ENCODE measurements at places on chromosomes 2 and 18. TPM values are rescaled to one million over a fixed set of nuclear protein-coding genes. Genes with fewer than 3 reads are reported as not detected.

Gene SERPINB13
- not detected for total RNA-seq

GRCh38 chr2:136136931-136137330, 19.0 kb upstream of the CXCR4 start:
- no peak for DNase-seq
- no peaks in the 10 kb centered on the region for H3K4me1 ChIP-seq
- H3K4me3 ChIP-seq, result no peak overlapping the region
- H3K27me3 ChIP-seq, result no peaks in the 10 kb centered on the region
- no peaks in the 10 kb centered on the region for H3K36me3 ChIP-seq

- H3K27me3 ChIP-seq, result no peaks in the 10 kb centered on the region
- DNase-seq, result no peak
- H3K4me3 ChIP-seq, result no peak overlapping the region
- H3K36me3 ChIP-seq, result no peaks in the 10 kb centered on the region
- no peak overlapping the region for H3K27ac ChIP-seq
Observed at GRCh38 chr2:100624536-100624935, 61.7 kb downstream of the PDCL3 start.

- DNase-seq, result no peak
- no peaks in the 10 kb centered on the region for H3K27me3 ChIP-seq
- no peak overlapping the region for H3K27ac ChIP-seq
- no peak overlapping the region for H3K4me3 ChIP-seq
Observed at GRCh38 chr2:2898744-2899143, 478.9 kb downstream of the EIPR1 start.

- DNase-seq, result no peak
- H3K27ac ChIP-seq, result no peak overlapping the region
- no peaks in the 10 kb centered on the region for H3K4me1 ChIP-seq
Observed at GRCh38 chr2:199679883-199680282, 171.1 kb downstream of the FTCDNL1 start.

Gene DPP4
- total RNA-seq, result not detected

Gene GALNT3
- 0.39 TPM for total RNA-seq

Gene CFAP53
- total RNA-seq, result 0.56 TPM

Gene MYOM1
- total RNA-seq, result 219 TPM

DNA sequence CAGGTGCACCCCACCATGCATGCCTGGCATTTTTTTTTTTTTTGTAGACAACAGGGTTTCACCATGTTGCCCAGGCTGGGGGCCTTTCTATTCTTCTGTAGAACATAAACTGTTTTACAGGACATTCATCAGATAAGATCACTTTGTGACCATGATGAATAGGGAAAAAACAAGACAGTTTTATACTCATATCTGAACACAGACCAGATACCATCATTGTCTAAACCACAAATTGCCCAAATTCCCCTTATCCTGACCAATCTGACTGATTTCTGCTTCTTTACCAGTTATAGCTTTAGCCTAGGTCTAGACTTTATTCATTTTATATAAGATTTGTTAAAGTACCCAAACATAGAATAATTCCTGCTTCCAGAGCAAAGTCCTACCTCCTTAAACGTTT, 1699.3 kb upstream of the TMEFF2 start:
- H3K27ac ChIP-seq, result no peak overlapping the region
- no peak for DNase-seq
- no peaks in the 10 kb centered on the region for H3K36me3 ChIP-seq

Gene HTR2B
- total RNA-seq, result not detected

DNA sequence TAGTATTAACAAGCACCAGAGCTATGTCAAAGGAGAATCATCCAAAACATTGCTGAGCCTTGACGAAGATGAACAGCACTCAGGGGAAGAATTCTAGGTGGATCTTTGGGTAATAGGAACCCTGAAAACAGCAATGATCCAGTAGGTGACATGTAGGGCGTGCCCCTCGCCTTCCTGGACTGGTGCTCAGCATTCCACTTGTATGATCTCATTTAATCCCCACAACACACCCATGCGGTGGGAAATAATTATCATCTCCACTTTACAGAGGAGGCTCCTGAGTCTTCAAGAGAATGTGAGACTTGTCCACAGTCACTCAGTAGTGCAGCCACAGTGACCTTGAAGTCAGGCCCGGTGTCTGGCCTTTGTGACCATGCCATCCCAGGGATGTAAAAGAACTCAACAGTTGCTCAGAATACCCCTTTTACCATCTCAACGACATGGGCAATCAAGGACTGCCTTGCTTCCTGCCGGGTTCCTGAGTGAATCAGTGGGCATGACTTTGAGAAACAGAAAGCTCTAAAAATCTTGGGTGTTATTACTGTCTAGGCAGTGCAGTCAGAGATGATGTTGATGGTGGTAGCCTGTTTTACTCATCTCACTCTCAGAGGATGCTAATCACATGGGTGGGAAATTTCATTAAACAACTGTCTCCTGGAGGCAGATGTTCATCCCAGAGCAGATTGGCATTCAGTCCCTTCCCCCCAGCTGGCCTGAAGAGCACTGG, 161.6 kb downstream of the BCL11A start:
- no peaks in the 10 kb centered on the region for H3K36me3 ChIP-seq
- H3K4me1 ChIP-seq, result no peaks in the 10 kb centered on the region
- no peak for DNase-seq
- no peak overlapping the region for H3K4me3 ChIP-seq
- H3K27me3 ChIP-seq, result no peaks in the 10 kb centered on the region

DNA sequence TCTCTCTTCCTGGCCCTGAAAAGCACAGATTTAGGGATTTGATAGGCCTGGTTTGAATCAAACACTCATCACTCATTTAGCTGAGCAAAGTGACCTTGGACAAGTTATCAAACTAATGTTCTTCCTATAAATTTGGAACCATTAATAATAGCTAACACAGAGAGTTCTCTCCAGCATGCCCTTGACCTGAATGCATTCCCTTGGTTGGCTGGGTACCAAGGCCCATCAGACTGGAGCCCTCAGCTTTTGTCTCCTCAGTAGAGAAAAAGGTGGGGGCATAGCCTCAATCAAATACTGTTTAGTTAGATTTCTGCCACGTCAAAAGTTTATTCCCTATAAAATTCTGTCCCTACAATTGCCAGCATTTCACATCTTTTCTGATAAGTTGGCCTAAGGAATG, 13.8 kb upstream of the MRPL19 start:
- no peak for DNase-seq
- no peaks in the 10 kb centered on the region for H3K36me3 ChIP-seq

GRCh38 chr18:42069036-42069435, 114.0 kb downstream of the PIK3C3 start:
- H3K27ac ChIP-seq, result no peak overlapping the region
- H3K4me3 ChIP-seq, result no peak overlapping the region

- no peak overlapping the region for H3K27ac ChIP-seq
- no peaks in the 10 kb centered on the region for H3K4me1 ChIP-seq
- no peaks in the 10 kb centered on the region for H3K27me3 ChIP-seq
- no peak for DNase-seq
- H3K4me3 ChIP-seq, result no peak overlapping the region
Observed at GRCh38 chr2:239605976-239606375, 205.2 kb upstream of the HDAC4 start.

- no peak overlapping the region for H3K4me3 ChIP-seq
- H3K36me3 ChIP-seq, result no peaks in the 10 kb centered on the region
- no peaks in the 10 kb centered on the region for H3K27me3 ChIP-seq
Observed at GRCh38 chr2:196941398-196942078, 15.0 kb upstream of the PGAP1 start.

GRCh38 chr2:147937744-147938349, 82.7 kb downstream of the ORC4 start:
- H3K27me3 ChIP-seq, result no peaks in the 10 kb centered on the region
- H3K4me1 ChIP-seq, result no peaks in the 10 kb centered on the region
- DNase-seq, result peak; percentile 41

DNA sequence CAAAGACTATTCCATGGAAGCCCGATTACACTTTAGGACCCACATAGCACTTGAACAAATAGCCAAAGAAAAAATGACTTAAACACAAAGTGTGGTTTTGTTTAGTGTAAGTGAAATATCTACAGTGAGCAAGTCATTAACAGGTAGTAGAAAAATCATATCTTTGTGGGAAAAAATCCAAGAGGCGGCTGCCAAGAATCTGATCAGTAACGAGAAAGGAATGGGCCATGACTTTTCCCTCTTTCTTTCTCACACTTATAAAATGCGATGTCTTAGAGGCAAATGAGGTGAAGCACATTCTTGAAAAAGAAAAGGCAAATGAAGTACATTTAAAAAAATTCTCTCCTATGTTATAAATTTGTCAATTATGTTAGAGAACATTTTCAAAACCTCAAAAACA, 12.9 kb upstream of the GEMIN6 start:
- no peaks in the 10 kb centered on the region for H3K27me3 ChIP-seq
- peak; percentile 82 for DNase-seq
- no peak overlapping the region for H3K27ac ChIP-seq
- H3K4me1 ChIP-seq, result peaks cover 2% of the 10 kb centered on the region
- no peaks in the 10 kb centered on the region for H3K36me3 ChIP-seq

DNA sequence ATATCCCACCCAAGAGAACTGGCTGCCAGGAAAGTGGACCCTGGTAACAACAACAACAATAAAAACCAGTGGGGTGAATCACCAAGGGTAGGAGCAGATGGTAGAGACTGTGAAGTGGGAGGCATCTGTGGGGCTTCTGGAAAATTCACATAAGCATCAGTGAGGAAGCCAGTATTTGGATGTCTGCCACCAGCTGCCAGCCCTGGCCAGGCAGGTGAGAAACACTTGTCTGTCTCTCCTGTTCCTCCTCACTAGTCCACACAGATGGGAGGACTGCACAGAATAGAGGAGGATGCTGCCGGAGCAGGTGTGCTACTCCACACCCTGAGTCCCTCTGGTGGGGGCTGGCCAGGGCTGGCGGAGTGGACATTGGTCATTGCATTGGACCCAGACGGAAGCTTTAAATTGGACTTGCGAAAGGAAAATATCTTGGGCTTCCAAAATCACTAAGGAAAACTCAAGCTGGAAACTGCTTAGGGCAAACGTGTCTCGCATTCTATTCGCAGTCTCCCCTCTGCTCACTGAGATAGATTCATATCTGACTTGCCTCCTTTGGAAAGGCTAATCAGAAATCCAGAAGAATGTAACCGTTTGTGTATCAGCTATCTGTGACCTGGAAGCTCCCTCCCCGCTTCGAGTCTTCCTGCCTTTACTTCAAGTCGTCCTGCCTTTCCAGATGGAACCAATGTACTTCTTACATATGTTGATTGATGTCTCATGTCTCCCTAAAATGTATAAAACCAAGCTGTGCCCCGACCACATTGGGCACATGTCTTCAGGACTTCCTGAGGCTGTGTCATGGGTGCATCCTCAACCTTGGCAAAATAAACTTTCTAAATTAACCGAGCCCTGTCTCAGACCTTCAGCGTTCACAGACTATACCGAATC, 69.1 kb downstream of the NAB1 start:
- H3K4me3 ChIP-seq, result no peak overlapping the region
- H3K27me3 ChIP-seq, result no peaks in the 10 kb centered on the region
- H3K36me3 ChIP-seq, result no peaks in the 10 kb centered on the region

GRCh38 chr2:78023356-78023755, 501.2 kb upstream of the LRRTM4 start:
- no peaks in the 10 kb centered on the region for H3K4me1 ChIP-seq
- no peaks in the 10 kb centered on the region for H3K36me3 ChIP-seq
- H3K27me3 ChIP-seq, result no peaks in the 10 kb centered on the region
- DNase-seq, result no peak
- no peak overlapping the region for H3K27ac ChIP-seq

Gene ACTR2
- 27.1 TPM for total RNA-seq

Gene FAM98A
- 15.9 TPM for total RNA-seq

Gene RAD51AP2
- total RNA-seq, result 0.12 TPM

DNA sequence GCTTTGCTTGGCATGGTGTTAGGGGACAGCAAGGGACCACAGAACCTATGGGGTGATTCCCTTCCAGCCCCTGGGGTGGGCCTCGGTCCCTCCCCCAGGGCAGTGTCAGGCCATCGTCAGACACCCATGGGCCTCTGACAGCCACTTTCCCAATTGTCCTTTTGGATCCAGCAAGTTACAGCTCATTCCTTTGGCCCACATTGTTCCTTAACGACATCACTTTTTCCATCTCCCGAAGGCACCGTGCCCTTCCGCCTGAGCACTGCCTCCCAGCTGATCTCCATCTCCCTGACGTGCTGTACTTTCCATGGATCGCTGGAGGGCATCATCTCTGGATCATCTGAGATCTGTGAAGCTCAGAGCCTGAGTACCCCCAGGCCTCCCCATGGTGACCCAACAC, 10.4 kb upstream of the KCNK3 start:
- H3K4me1 ChIP-seq, result peaks cover 7% of the 10 kb centered on the region
- no peak overlapping the region for H3K4me3 ChIP-seq
- no peak overlapping the region for H3K27ac ChIP-seq
- H3K36me3 ChIP-seq, result no peaks in the 10 kb centered on the region
- H3K27me3 ChIP-seq, result no peaks in the 10 kb centered on the region

DNA sequence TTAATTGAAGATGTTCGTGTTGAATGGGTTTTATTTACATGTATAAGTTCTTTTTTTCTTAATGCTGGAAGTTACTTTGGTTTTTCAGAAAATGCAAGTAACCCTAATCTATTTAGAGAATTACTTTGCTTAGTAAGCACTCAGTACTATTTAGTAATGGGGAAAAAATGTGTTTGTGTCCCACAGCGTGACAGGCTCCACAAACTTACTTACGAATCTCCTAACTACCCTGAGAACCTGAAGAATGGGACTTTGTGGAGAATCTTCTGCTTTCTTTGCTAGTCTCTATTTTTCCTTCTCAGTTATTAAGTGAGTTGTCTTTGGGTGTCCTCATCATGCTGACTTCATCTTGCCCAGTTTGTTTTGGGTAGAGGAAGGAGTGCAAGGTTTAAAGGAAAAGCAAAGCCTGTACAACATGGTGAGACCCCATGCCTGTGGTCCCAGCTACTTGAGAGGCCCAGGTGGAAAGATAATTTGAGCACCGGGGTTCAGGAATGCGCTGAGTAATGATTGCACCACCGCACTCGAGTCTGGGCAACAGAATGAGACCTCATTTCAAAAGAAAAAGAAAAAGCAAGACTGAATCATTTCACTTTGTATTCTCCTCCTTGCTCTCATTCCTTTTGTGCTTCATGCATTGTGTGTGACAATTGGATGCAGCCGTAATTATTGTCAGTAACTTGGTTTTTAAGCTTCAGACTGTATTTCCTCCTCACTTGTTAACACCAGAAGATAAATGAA, 10.2 kb downstream of the NEDD4L start:
- H3K4me3 ChIP-seq, result no peak overlapping the region
- H3K36me3 ChIP-seq, result no peaks in the 10 kb centered on the region
- no peak overlapping the region for H3K27ac ChIP-seq

Gene LIMS4
- total RNA-seq, result 2.1 TPM

DNA sequence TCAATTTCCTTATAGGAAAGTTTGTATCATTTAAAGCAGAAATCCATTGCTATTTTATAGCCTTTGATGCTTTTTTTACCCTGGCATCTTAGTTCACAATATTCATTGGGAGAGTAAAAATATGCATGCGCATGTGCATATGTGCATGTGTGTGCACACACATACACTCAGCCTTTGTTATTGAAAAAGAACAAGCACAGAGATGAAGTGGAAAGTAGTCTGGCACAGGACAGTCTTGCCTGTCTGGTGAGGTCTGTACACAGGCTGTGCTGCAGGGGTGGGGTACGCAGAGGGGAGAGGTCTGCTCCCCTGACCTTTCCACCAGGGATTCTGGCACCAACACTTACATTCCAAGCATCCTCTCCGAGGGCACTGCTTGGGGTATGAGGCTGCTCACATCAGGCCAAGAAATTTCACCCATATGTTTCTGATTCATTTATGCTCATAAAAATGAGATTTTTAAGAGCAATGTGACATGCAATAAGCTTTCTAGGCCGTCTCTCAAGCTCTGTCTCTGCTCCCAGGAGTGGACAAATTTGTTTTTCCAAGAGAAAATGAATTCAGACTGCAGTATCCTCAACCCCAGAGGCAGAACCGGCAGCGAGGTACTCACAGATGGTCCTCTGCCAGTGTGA, 237.2 kb downstream of the INSIG2 start:
- no peak for DNase-seq
- H3K4me1 ChIP-seq, result no peaks in the 10 kb centered on the region
- H3K27ac ChIP-seq, result no peak overlapping the region
- no peaks in the 10 kb centered on the region for H3K36me3 ChIP-seq
